Kidney (tissue), 22 donors: ENCODE measurements at places on chromosomes 1 and 21. TPM values are rescaled to one million over a fixed set of nuclear protein-coding genes. Genes with fewer than 3 reads are reported as not detected.

The CFHR1 gene
- polyA plus RNA-seq, result 2.7 TPM

The RBM11 gene
- polyA plus RNA-seq, result 6.9 TPM

The DLGAP3 gene
- polyA plus RNA-seq, result 0.71 TPM

The F13B gene
- polyA plus RNA-seq, result not detected

The CCSAP gene
- 0.84 TPM for polyA plus RNA-seq

The REN gene
- polyA plus RNA-seq, result 1,159 TPM

The RBBP4 gene
- polyA plus RNA-seq, result 49.5 TPM

The UBE2G2 gene
- polyA plus RNA-seq, result 39.4 TPM

DNA sequence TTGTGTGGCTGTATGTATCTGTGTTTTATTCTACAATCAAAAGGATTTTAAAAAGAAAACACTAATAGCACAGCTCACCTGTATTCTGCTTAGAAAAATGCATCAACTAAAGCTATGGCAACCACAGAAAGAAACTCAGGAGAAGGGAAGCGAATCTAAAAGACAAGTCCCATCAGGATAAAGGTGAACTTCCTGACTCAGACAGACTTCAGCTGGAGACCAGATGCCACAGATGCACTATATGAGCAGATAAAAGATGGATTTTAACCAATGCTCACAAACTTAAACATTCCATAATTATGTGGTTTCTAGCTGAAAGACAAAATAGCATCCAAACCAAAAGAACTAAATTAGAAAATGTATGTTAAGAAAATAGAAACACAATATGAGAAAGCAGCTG is 231.0 kb downstream of the RERE start:
- no peaks in the 10 kb centered on the region for H3K27me3 ChIP-seq
- H3K27ac ChIP-seq, result no peak overlapping the region
- no peaks in the 10 kb centered on the region for H3K4me1 ChIP-seq
- no peak overlapping the region for H3K4me3 ChIP-seq

DNA sequence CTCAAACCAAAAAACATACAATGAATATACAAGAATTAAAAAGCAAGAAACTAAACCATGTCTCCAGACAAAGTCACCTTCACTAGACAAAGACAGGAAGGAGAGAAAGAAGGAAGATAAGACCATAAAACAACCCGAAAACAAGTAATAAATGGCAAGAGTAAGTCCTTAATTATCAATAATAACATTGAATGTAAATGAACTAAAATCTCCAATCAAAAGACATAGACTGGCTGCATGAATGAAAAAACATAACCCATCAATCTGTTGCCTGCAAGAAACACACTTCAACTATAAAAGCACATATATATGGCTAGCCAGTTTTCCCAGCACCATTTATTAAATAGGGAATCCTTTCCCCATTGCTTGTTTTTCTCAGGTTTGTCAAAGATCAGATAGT is 100.8 kb upstream of the SAMSN1 start:
- no peaks in the 10 kb centered on the region for H3K36me3 ChIP-seq
- no peak for DNase-seq
- H3K27me3 ChIP-seq, result no peaks in the 10 kb centered on the region

GRCh38 chr1:111776861-111777260 is 21.2 kb downstream of the DDX20 start:
- no peak for DNase-seq
- no peak overlapping the region for H3K4me3 ChIP-seq
- no peaks in the 10 kb centered on the region for H3K36me3 ChIP-seq

DNA sequence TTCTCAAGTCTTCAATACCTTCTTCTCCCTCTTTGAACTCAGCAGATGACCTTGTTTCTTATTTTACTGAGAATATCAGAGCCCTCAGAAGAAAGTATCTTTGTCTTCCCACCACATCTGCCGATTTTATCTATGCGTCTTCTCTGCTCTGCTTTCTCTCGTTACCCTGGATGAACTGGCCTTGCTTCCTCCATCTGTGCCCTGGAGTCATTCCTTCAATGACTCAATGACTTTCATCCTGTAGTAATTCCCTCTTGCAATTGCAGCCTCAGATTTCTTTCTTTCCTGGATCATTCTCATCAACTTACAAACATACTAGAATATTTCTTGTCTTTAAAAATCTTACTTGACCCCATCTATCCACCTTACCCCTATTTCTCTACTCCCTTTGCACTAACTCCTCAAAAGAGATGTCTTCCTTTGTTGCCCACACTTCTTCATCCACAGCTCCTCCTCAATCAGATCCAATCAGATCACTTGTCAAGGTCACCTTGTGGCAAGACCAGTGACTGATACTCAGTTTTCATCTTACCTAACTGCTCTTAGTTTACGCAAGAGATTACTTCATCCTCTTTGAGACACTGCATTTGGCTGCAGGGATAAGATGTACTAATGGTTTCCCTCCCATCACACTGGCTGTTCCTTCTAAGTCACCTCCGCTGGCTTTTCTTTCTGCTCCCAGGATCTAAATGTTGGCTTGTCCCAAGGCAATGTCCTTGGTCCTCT is 8.2 kb upstream of the TGFBR3 start:
- no peaks in the 10 kb centered on the region for H3K36me3 ChIP-seq
- no peak overlapping the region for H3K4me3 ChIP-seq

DNA sequence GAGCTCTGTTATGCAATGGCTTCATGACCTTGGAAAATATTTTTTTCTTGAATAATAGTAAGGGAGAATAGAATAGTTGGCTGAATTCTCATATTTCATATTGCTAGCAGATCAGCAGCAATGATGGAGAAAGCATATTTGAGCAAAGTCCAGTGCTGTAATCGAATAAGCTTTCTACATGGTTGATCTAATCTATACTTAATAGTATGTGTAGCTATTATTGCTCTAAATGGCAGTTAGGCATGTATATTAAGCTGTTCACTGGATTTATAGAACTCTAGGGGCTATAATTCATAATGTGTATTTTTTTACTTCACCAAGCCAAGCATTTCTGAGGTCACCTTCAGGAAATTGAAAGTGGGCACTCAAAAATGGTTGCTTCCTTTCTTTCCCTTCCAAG is 10.0 kb upstream of the IL19 start:
- H3K4me1 ChIP-seq, result no peaks in the 10 kb centered on the region
- H3K4me3 ChIP-seq, result no peak overlapping the region
- no peaks in the 10 kb centered on the region for H3K27me3 ChIP-seq
- H3K36me3 ChIP-seq, result no peaks in the 10 kb centered on the region

GRCh38 chr1:9454494-9455066 is 84.7 kb upstream of the SLC25A33 start:
- no peak overlapping the region for H3K4me3 ChIP-seq
- no peak overlapping the region for H3K27ac ChIP-seq

- no peak for DNase-seq
- H3K4me1 ChIP-seq, result no peaks in the 10 kb centered on the region
- no peak overlapping the region for H3K4me3 ChIP-seq
- no peaks in the 10 kb centered on the region for H3K27me3 ChIP-seq
- no peaks in the 10 kb centered on the region for H3K36me3 ChIP-seq
- H3K27ac ChIP-seq, result no peak overlapping the region
These were observed 12.8 kb downstream of the MED18 start for GRCh38 chr1:28341591-28341990.

- no peak overlapping the region for H3K27ac ChIP-seq
- H3K27me3 ChIP-seq, result no peaks in the 10 kb centered on the region
- DNase-seq, result peak; percentile 39
- no peaks in the 10 kb centered on the region for H3K36me3 ChIP-seq
- H3K4me3 ChIP-seq, result no peak overlapping the region
These were observed 154.0 kb upstream of the WNT4 start for GRCh38 chr1:22296701-22297591.

GRCh38 chr1:119150150-119150549 is 9.7 kb upstream of the WARS2 start:
- no peaks in the 10 kb centered on the region for H3K36me3 ChIP-seq
- no peaks in the 10 kb centered on the region for H3K4me1 ChIP-seq
- H3K27me3 ChIP-seq, result no peaks in the 10 kb centered on the region
- no peak for DNase-seq

- no peak overlapping the region for H3K27ac ChIP-seq
- H3K4me1 ChIP-seq, result no peaks in the 10 kb centered on the region
- DNase-seq, result no peak
- no peaks in the 10 kb centered on the region for H3K27me3 ChIP-seq
- no peak overlapping the region for H3K4me3 ChIP-seq
These were observed 111.6 kb upstream of the PDE4B start for GRCh38 chr1:65681096-65681495.

GRCh38 chr1:15185617-15186016 is 32.1 kb downstream of the TMEM51 start:
- H3K27ac ChIP-seq, result peak overlapping the region; percentile 66
- no peaks in the 10 kb centered on the region for H3K27me3 ChIP-seq
- H3K4me3 ChIP-seq, result no peak overlapping the region
- peaks cover 50% of the 10 kb centered on the region for H3K4me1 ChIP-seq
- DNase-seq, result no peak

DNA sequence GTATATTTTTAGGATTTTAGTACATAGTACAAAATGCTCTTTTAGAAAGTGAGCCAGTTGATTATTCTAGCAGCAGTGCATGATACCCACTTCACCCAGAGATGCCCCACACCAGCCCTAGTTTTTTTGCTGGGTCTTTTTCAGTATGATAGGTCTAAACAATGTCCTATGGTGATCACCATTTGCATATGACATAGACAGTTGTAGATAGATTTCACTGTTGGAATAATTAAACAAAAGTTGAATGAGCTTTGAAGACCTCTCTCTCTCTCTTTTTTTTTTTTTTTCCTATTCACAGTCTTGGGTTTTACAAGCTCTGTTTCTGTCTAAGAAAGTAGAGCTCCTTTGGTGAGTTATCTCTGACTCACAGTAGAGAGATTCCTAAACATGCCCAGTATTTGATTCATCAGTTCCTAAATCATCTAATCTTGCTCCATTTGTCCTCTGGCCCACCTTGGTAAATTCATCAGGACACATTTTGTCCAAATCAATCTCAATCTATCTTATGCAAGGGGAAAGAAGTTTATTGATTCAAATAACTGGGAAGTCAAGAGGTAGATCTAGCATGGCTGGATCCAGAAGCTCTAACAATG is 44.7 kb upstream of the VAV3 start:
- no peak for DNase-seq
- H3K36me3 ChIP-seq, result no peaks in the 10 kb centered on the region
- no peak overlapping the region for H3K27ac ChIP-seq
- H3K27me3 ChIP-seq, result no peaks in the 10 kb centered on the region
- H3K4me1 ChIP-seq, result no peaks in the 10 kb centered on the region

DNA sequence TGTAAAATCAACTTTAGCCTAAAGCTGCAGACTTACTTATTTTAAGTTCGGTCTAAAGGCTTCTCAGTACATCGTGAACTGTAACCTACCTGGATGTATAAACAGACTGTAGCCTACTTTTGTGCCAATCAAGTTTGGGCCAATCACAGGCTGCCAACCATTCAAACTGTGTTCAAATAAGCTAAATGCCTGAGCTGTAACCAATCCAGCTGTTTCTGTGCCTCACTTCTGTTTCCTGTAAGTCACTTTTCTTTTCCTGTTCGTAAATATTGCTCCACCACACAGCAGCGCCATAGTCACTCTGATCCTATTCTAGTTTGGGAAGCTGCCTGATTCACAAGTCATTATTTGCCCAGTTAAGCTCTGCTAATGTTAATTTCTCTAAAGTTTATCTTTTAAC is 37.5 kb upstream of the SLAMF9 start:
- no peaks in the 10 kb centered on the region for H3K4me1 ChIP-seq
- H3K4me3 ChIP-seq, result no peak overlapping the region
- H3K27me3 ChIP-seq, result no peaks in the 10 kb centered on the region
- DNase-seq, result no peak
- no peak overlapping the region for H3K27ac ChIP-seq

DNA sequence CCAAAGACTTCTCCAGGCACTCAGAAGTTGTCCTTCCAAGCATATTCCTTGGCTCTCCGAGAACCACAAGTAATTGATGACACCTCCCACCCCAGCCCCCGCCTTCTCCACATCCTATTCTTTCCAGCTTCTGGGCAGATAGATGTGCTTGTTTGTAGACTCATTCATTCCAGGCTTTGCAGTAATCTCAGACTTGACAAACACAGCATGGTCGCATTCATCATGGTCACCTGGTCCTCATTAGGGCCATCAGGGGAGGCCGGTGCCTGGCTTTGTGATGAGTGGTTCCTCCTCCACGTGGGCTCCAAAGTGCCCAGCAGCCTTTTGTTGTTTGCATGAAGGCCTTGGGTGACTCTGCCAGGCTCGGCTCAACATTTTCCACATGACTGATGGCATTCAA is 28.5 kb upstream of the KCNE2 start:
- H3K4me3 ChIP-seq, result no peak overlapping the region
- H3K4me1 ChIP-seq, result no peaks in the 10 kb centered on the region
- H3K27me3 ChIP-seq, result no peaks in the 10 kb centered on the region
- DNase-seq, result no peak

DNA sequence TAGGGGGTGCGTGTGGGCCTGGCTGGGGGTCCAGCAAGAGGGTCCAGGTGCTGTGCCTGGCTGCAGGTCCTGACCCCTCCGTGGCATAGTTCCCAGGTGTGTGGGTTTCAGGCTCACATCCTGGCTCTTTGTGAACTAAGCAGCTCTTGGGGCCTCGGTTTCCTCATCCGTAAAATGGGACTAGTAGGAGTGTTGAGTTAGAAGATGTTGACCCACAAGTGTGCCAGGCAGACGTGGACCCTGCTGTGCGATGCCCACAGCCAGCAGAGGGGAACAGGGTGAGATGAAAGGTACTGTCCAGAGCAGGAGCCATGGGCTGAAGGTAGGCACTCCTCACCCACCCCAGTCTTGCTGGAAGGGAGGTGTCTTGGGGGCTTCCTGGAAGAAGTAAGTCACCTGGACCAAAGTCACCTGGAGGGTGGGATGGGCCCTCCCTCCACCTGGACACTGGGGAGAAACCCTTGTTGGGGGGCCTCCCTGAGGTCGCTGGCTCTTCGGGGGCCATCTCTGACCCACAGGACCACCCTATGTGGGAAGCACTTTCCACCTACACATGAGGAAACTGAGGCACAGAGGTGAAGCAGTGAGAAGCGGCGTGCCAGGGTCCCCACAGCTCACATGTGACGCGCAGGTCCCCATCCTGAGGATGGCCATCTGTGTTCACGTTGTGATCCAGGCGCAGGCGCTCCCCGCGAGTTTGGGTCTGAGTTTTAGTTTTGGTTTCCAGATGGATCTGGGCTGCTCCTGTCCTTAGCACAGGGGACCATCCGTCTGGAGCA is 1.4 kb downstream of the ARHGEF16 start:
- peak overlapping the region; percentile 9 for H3K27ac ChIP-seq
- H3K4me3 ChIP-seq, result peak overlapping the region; percentile 55
- no peaks in the 10 kb centered on the region for H3K27me3 ChIP-seq
- H3K36me3 ChIP-seq, result no peaks in the 10 kb centered on the region

GRCh38 chr1:59593798-59594790 is 220.7 kb upstream of the HOOK1 start:
- peak overlapping the region; percentile 33 for H3K4me3 ChIP-seq
- peak overlapping the region; percentile 88 for H3K27ac ChIP-seq
- no peaks in the 10 kb centered on the region for H3K27me3 ChIP-seq
- DNase-seq, result no peak
- H3K4me1 ChIP-seq, result peaks cover 4% of the 10 kb centered on the region
- H3K36me3 ChIP-seq, result no peaks in the 10 kb centered on the region

DNA sequence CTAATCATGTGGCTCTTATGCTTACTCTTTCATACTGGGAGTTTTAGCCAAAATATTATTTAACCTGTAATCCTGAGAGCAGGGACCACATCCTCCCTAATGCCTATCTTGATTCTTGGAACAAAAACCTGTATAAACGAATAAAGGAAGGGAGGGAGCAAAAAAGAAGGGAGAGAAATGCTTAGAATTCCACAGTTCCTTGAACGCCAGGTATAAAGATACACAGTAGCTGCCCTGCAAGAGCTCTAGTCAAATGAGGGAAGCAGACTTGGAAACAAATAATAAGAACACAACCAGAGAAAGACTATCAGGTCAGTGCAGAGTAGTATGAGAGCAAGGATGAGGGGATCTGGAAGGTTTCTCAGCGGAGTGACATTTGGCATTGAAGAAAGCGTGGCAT is 116.3 kb downstream of the SLC30A10 start:
- no peak overlapping the region for H3K4me3 ChIP-seq
- H3K4me1 ChIP-seq, result no peaks in the 10 kb centered on the region
- DNase-seq, result no peak
- no peaks in the 10 kb centered on the region for H3K36me3 ChIP-seq
- no peaks in the 10 kb centered on the region for H3K27me3 ChIP-seq
